ENCODE measurements at places on chromosomes 7 and 10. TPM values are rescaled to one million over a fixed set of nuclear protein-coding genes. Genes with fewer than 3 reads are reported as not detected.

The H2BK1 gene
- total RNA-seq: not detected

The HMX3 gene
- total RNA-seq: not detected

The SPDYE8 gene
- not detected for total RNA-seq

The FASTK gene
- total RNA-seq: 33.6 TPM

The GHRHR gene
- not detected for total RNA-seq

The COL13A1 gene
- total RNA-seq: 0.52 TPM

The POLR2J2 gene
- total RNA-seq: 7.9 TPM

The PRKCQ gene
- total RNA-seq: 43.2 TPM

The FXYD4 gene
- not detected for total RNA-seq

The ADAM12 gene
- total RNA-seq: 1.7 TPM

The EN2 gene
- not detected for total RNA-seq

The SLC18A3 gene
- total RNA-seq: 0.10 TPM

The HOXA1 gene
- total RNA-seq: 0.42 TPM

The NSMCE4A gene
- total RNA-seq: 26.4 TPM

The TRIM50 gene
- not detected for total RNA-seq

The ZNF425 gene
- 0.10 TPM for total RNA-seq

The MMD2 gene
- total RNA-seq: not detected

The FOXP2 gene
- not detected for total RNA-seq

The AKR1D1 gene
- total RNA-seq: not detected

The AOC1 gene
- 0.10 TPM for total RNA-seq

The GFRA1 gene
- not detected for total RNA-seq

The UROS gene
- total RNA-seq: 23.3 TPM

The CDC14C gene
- total RNA-seq: 0.21 TPM

The ECD gene
- total RNA-seq: 67.7 TPM

Measured in mononuclear cell (primary cell).